Ovary (tissue), 10 donors: ENCODE measurements at places on chromosomes 7 and 10. TPM values are rescaled to one million over a fixed set of nuclear protein-coding genes. Genes with fewer than 3 reads are reported as not detected.

The HIF1AN gene
- 42.2 TPM for total RNA-seq

The ZNF727 gene
- 14.9 TPM for total RNA-seq

The HKDC1 gene
- 0.89 TPM for total RNA-seq

The DKK1 gene
- total RNA-seq: not detected

The MYO1G gene
- total RNA-seq: 2.4 TPM

DNA sequence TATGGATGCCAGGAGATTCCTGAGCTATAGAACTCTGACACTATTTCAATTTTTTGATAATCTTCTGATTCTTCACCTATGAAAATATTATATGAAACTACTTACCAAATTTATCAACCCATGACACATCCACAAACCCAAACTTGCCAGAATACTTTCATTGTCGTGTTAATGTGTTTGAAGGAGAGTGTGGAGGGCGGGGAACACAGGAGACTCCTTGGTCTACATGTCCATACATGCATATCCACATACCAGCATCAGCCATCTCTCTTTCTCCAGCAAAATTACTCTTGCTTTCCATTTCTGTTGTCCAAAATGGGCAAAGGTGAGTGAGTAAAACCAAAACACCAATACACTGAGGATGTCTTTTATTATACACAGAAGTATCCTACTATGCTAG is 23.5 kb upstream of the BPGM start:
- DNase-seq: no peak

DNA sequence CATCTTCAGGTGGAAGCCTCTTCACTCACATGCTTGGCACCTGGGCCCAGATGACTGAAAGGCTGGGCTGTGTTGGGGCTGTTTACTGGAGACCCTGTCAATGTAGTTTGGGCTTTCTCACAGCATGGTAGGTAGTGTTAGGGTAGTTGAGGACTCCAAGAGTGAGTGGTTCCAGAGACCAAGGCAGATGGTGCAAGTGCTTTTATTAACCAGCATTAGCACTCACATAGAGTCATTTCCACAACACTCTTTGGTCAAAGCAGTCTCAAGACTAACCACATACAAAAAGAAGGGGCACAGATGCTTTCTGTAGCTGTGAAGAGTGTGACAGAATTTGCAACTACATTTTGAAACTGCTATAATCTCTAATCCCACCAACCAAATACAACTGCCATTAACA is 135.0 kb downstream of the RTKN2 start:
- DNase-seq: no peak
